Frontal cortex (tissue), 4 donors: ENCODE measurements at places on chromosomes 16 and 17. TPM values are rescaled to one million over a fixed set of nuclear protein-coding genes. Genes with fewer than 3 reads are reported as not detected.

NDRG4 gene
- 230 TPM for total RNA-seq

NGFR gene
- 3.3 TPM for total RNA-seq

OR1A1 gene
- total RNA-seq: not detected

HOXB1 gene
- total RNA-seq: not detected

CDH5 gene
- total RNA-seq: 6.1 TPM

NAA60 gene
- 9.4 TPM for total RNA-seq

RASL10B gene
- 6.9 TPM for total RNA-seq

ALOX15 gene
- not detected for total RNA-seq

SLC52A1 gene
- total RNA-seq: not detected

HBA2 gene
- 823 TPM for total RNA-seq

LDHD gene
- total RNA-seq: 2.0 TPM

ZG16 gene
- total RNA-seq: not detected

HS3ST2 gene
- total RNA-seq: 4.1 TPM

HSD11B2 gene
- total RNA-seq: 0.41 TPM

SMIM36 gene
- not detected for total RNA-seq

CCL2 gene
- total RNA-seq: 1.2 TPM

RBBP6 gene
- total RNA-seq: 35.5 TPM

FCSK gene
- total RNA-seq: 6.5 TPM

OR4D1 gene
- under 0.01 TPM for total RNA-seq

CACNG5 gene
- 2.9 TPM for total RNA-seq

MT4 gene
- total RNA-seq: not detected

TAOK1 gene
- 127 TPM for total RNA-seq

C1QTNF1 gene
- 0.41 TPM for total RNA-seq

CDH13 gene
- total RNA-seq: 25.7 TPM

HID1 gene
- 17.1 TPM for total RNA-seq

USP43 gene
- 8.6 TPM for total RNA-seq

KCNAB3 gene
- 1.2 TPM for total RNA-seq
